HCT116 (cell line): ENCODE measurements at places on chromosomes 12 and 14.

- no peak for DNase-seq
These were observed 20.2 kb downstream of the CLIP1 start for GRCh38 chr12:122402264-122402663.

GRCh38 chr12:94157981-94158411 is 9.6 kb downstream of the PLXNC1 start:
- no peak for DNase-seq

GRCh38 chr12:114220311-114220710 is 185.6 kb downstream of the TBX5 start:
- no peak for DNase-seq

GRCh38 chr12:109544955-109545531 is 28.3 kb downstream of the MMAB start:
- no peak for DNase-seq

DNA sequence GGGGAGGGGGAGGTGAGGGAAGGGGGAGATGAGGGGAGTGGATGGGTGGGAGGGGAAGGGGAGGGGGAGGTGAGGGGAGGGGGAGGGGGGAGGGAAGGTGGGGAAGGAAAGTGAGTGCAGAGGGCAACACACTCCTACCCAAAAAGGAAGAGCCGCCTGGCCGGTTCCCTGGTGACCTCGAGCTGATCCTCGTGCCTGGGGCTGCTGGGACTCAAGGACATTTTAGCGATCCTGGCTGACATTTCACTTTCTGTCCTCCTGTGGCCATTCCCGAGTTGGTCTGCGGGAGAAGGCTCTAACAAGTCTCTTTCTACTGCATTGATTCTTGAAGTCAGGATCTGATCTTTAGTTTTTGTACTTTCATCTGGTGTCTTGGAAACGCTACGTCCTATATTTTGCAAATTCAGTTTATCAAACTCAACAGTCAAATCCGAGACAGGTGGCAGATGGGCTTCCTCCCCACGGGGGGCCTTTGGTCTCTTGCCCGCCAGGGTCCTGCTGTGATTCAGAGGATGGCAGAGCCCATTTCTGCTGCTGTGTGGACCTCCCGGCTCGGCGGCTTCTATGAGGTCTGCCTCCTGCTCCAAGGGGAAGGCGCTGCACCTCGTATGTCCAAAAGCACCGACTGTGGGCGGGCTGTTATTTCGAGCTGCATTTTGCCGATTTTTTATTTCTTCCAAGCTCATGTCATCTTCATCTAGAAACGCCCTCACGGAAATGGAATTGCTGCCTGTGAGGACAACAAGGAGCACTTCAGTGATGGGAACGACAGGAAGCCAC is 19.1 kb downstream of the PGAM5 start:
- no peak for DNase-seq

- no peak for DNase-seq
These were observed 11.1 kb upstream of the RERGL start for GRCh38 chr12:18101043-18101442.

GRCh38 chr14:100670017-100670752 is 56.5 kb upstream of the DLK1 start:
- no peak for DNase-seq

DNA sequence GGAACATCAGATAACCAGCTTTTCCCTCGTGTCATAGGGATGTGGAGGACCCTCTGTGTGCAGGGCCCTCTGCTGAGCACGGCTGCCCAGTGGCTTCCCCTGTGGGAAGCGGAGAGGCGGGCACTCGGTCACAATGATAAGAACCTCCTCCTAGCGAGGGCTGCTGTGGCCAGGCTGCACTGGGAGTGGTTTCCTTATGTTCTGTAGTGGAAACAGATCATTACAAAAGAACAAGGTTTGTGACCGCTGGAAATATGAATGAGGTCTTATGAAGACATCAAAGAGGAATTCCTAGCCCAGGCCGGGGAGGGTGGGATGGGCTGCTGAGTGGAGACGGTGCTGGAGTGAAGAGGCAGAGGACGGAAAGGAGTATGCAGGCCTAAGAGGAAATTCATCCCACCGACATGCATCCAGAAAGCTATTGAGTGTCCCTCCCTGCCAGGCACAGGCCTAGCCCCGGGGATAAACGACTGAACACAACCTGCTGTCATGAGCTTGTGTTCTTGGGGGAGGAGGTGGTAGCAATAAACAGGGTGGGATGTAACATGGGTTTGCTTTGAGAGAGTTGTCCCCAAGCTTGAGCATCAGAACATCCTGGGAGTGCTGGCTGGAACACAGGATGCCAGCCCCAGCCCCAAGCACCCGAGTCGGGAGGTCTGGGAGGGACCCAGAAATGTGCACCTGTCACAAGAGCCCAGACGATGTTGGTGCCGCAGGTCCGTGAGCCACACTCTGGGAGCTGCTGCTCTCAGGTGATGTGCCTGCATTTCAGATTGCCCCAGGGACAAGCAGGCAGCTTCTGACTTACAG is 37.5 kb downstream of the FZD10 start:
- DNase-seq, result no peak

GRCh38 chr12:85253853-85254252 is 26.2 kb upstream of the ALX1 start:
- DNase-seq, result no peak

DNA sequence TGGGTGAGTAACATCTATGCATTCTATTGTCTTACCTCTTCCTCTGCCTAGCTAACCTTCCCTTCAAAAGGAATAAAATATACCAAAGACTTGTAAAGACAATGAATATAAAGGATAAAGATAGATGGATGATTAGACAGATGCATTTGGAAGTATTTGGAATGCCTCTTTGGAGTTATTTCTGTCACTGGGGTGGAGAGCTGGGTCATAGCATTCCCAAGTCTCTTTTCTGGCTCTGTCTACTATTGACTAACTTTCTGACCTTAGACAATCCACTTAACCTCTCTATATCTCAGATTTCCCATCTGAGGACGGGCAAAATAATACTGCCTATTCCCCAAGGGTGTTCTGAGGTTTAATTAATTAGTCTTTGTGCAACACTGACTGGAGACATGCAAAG is 517.4 kb downstream of the DIO2 start:
- DNase-seq, result no peak

DNA sequence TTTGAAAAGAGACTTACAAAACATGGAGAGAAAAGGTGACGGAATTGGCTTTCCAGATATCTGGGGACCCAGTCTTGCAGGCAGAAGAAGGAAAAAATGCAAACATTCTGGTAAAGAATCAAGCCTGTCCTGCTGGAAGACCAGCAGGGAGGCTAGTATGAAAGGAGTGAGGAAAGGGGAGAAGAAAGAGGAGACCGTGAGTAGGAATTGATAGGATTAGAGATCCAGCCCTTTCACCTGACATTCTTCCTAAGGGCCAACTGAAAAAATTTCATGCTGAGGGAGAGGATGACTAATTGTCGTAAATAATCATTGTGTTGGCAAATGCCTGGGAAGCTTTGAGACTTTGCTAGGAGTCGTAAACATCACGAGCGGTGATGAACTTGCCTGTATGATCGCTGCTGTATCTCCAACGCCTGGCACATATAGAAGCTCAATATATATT is 12.1 kb downstream of the BHLHE41 start:
- no peak for DNase-seq

- no peak for DNase-seq
These were observed 1057.7 kb downstream of the VRK1 start for GRCh38 chr14:97854918-97855317.

- DNase-seq, result no peak
These were observed 55.7 kb downstream of the LIN52 start for GRCh38 chr14:74140374-74140850.

DNA sequence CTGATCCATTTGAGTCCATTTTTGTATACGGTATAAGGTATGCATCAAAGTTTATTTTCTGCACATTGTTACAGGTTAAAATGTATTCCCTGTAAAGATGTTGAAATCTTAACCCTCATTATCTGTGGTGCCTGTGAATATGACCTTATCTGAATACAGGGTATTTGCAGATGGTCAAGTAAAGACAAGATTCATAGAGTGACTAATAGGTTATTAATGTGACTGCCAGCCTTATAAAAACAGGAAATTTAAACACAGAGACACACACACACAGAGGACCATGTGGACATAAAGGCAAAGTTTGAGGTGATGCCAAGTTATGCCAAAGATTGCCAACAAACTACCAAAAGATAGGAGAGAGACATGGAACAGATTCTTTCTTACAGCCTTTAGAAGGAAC is 347.2 kb upstream of the DCN start:
- no peak for DNase-seq

GRCh38 chr12:6166808-6167207 is 33.4 kb upstream of the CD9 start:
- no peak for DNase-seq

GRCh38 chr14:75428230-75429104 is 645 bp downstream of the JDP2 start:
- no peak for DNase-seq

DNA sequence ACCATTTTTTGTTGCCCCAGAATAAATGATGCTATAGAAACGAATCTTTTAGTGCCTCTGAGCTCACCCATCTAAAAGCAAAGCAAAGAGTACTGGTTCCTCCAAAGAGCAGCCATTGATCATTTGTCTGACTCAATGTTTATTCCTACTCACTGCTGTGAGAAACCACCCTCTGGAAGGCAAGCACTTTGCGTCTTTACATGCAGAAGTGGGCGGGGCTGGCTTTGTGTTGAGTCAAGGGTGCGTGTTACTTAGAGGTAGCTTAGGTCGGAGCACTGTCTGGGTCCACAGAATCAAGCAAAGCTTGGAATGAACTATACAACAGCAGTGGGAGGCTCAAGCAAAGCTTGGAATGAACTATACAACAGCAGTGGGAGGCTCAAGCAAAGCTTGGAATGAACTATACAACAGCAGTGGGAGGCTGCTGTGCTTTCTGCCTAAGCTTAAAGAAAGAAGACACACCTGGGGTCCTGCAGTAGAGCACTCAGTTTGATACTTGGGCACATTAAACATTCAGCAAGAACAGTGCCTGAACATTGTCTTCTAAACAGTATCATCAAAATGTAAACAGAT is 77.2 kb upstream of the PRICKLE1 start:
- no peak for DNase-seq

- no peak for DNase-seq
These were observed 6.6 kb upstream of the SLC6A13 start for GRCh38 chr12:269191-269590.

DNA sequence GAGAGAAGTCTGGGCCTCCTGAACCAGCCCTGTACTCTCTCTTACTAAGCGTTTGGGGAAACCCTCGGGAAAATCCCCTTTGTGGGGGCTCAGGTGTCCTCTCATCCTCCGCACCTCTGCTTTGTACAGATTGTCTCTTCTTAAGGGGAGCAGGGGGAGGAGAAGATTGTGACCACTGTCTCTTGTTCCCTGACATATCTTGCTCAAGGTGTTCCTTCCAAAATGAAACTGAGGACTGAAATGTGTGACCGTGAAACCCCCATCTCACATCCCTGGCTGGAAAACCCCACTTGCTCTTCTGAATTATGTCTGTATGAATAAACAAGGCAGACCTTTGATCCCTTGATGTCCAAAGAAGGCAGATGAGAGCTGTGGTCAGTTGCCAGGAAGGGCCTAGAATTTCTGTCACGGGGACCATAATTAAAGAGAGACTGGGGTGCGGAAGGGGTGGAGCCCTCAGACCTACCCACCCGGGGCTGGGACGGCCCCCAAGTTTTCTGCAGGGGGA is 369.8 kb downstream of the AACS start:
- no peak for DNase-seq

DNA sequence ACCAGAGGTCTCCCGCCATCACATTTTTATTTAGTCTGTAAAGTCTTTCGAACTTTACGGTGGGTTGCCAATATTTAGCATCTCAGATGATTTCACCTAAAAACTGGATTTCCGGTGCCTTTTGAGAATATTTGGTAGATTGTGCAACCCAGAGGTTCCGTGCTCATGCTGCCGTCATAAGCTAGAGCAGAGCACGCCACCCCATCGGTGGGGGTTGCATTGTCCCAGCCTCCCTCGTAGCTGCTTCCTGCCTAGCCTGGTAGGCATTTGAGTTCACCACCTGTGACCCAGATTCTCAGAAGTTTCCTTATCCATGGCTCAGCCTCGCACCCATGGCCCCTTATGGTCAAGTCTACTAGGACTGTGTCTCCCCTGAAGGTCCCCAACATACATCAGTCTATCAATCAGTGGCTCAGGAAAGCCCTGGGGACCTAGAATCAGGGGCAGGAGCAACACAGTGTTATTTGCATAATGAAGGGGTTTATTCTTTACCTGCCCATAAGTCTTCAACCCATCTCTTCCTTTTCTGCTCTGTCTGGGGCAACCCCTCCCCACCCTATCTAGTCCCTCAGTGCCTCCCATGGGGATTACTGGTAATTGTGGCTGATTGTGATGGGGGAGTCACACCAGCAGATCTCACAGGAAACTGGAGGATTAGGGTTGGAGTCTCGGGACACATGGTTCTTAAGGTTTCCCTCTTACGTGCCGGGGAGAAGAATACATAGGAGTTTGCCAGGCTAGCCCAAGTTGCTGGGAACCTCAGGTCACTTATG is 152.3 kb downstream of the PHETA1 start:
- no peak for DNase-seq

GRCh38 chr14:70514168-70515069 is 20.4 kb downstream of the ADAM20 start:
- no peak for DNase-seq

DNA sequence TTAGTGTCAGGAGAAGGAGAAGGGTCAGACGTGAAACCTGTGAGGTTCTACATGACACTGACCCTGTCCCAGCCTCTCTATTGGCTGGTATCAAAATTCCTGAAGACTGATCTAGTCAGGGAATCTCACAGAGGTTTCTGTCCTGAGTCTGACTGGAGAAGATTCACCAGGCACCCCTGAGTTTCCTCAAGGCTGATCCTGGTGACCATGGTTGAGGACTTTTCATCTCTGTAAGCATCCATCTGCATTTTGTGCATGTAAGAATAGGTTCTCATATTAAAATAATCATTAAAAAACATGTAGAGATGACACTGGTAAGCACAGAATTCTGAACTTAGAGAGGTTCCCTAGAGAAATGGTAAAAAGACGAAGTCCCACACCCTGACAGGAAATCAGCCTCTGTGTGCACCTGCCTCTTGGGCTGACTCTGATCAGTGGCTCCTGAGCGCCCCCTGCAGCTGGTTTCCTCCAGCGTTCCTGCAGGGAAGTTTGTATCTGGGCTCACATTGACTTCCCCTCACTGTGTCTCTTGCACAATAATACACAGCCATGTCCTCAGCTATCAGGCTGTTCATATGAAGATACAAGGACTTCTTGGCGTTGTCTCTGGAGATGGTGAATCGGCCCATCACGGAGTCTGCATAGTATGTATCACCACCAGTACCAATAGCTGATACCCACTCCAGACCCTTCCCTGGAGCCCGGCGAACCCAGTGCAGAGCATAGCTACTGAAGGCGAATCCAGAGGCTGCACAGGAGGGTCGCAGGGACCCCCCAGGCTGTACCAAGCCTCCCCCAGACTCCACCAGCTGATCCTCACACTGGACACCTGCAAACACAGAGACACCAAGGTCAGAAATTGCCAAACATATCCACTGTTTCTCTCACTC is 991.9 kb downstream of the TMEM121 start:
- no peak for DNase-seq

DNA sequence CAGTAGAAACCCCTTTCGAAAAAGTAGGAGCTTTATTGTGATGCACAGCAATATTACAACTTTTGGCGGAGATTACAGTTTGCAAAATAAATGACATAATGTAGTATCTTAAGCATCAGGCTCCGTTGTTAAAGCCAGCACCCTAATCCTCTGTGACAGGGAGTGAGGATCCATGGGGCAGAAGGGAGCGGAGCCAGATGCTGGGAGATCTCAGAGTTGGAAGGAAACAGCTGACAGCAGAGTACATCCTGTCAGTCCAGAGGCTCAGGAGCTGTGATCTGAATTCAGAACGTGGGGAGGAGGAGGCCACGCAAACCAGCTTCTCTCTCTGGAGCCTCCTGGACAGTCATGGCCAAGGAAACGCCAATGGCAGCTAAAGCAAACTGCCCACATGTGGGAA is 55.7 kb downstream of the TMTC1 start:
- no peak for DNase-seq

GRCh38 chr12:94157181-94157580 is 8.8 kb downstream of the PLXNC1 start:
- DNase-seq, result no peak
